ENCODE measurements at places on chromosomes 16 and 17. TPM values are rescaled to one million over a fixed set of nuclear protein-coding genes. Genes with fewer than 3 reads are reported as not detected.

DNA sequence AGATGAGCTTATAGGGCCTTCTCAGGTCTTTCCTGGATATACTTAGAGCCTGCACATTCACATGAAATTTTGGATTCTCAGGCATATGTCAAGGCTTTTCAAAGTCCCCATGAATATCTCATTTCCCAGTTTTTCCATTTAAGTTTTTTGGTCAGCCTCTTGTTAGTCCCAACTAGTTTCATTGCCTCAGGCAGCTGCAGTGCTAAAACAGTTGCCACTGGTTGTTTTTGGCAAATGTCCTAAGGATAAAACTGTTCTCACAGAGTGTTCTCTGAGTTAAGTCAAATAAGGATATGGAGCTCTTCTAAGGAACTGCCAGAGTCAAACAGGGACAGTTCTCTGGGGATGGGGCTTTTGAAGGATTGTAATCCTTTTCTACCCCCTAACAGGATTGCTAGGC, 39.9 kb upstream of the ABCC11 start:
- no peak for DNase-seq

GRCh38 chr17:75896415-75897159, at the start of gene TRIM65:
Gene TRIM65 (minus strand): TSS chr17:75896951. CDS start chr17:75896937, 14 bp downstream.
- peak; percentile 87 for DNase-seq

GRCh38 chr17:29593591-29594518, 923 bp downstream of the ANKRD13B start:
- peak; percentile 65 for DNase-seq

Gene ZNF423
- total RNA-seq, result 0.20 TPM
